ENCODE measurements at places on chromosomes 5 and 9.

GRCh38 chr9:36935768-36936497, 98.1 kb downstream of the PAX5 start:
- DNase-seq, result no peak

DNA sequence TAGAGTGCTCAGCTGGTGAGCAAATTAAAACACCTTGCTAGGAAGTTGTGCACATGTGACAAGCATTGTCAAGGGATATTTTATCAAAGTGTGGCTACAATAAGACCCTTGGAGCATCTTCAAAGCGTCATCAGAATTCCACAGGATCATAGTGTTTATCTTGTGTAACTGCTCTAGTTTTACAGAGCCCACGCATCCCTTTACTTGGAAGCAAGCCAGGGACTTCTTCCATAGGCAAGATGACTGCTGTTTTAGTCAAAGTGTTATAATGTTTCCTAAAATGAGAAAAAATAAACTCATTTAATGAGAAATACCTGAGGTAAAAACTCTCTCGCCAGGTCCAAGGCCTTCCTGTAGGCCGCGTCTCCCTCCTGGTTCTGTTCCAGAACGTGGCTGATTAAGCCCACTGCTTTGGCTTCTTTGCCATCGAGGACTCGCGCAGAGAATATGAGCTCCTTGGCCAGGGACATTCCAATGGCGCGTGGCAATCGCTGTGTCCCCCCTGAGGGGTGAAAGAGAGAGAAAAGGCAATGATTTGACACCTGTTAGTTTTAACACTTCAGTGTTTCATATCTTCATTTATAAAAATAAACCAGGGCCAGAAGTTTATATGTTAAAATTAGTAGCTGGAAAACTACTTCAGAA, 141.1 kb downstream of the AUH start:
- DNase-seq, result no peak

GRCh38 chr9:4160249-4160648, 139.6 kb downstream of the GLIS3 start:
- DNase-seq, result no peak

DNA sequence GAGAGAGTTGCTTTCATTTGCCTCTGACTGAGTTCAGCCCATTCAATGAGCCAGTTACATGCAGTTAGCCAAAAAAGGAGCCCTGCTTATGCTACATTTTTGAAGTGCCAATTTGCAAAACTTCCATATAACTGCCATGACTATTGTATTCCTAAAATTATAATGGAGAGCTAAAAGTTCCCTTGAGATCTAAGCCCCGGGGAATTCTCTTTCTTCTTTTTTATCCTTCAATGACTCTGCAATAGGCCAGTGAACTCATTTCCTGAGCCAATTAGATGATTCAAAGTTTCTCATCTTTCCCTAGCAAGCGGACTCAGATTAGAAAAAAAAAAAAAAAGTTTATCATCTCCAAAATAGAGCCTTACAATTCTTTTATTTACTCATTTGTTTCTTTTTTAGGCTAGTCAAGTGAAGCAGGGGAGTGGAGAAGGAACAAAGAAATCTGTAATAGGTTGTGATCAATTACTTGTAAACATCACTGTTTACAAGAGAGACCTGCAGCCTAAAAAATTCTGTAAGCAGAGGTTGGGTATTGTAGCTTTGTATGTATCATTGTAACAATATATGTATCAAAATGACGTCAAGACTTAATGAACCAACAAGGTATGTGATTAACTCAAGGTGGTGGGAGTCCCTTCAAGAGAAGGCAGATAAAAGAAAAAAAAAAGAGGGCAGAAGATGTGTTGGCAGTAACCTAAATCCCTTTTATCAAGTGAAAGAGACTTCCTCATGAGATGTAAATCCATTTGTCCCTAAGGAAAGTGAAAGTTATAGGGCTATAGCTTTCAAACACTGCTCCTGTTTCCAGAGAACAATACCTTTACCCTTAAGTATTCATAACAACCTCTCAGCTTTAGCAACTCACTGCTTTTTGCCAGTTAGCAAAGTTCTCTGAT, 48.7 kb upstream of the HOMER1 start:
- no peak for DNase-seq

- DNase-seq, result no peak
Observed at GRCh38 chr5:143116814-143117213, 286.7 kb downstream of the NR3C1 start.

- DNase-seq, result no peak
Observed at GRCh38 chr9:109277451-109277850, 43.4 kb downstream of the EPB41L4B start.

GRCh38 chr9:3415906-3416305, 109.9 kb downstream of the RFX3 start:
- no peak for DNase-seq

- no peak for DNase-seq
Observed at GRCh38 chr5:66553368-66553912, 42.8 kb upstream of the MAST4 start.

- DNase-seq, result no peak
Observed at GRCh38 chr5:144390133-144390532, 219.5 kb downstream of the KCTD16 start.

- no peak for DNase-seq
Observed at GRCh38 chr5:168339109-168339771, 47.8 kb downstream of the WWC1 start.

DNA sequence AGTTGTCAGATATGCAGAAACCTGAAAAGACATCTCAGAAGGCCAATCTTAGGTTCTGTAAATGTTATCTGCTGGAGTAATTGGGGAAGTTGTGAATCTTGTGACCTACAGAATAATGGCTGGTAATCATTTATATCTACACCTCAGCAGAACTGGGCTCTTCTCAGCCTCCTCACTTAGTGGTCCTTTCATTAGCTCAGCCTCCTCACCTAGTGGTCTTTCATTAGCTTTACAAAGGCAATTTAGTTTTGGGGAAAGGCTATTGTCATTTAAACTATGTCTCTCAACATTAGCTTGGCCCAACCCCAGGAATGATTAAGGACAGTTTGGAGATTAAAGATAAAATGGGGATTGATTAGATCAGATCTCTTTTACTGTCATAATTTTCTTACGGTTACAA, 284.2 kb upstream of the SGCD start:
- no peak for DNase-seq

GRCh38 chr5:100855295-100855694, 47.8 kb downstream of the ST8SIA4 start:
- no peak for DNase-seq

- DNase-seq, result no peak
Observed at GRCh38 chr9:91756510-91756780, 193.6 kb downstream of the ROR2 start.

- DNase-seq, result no peak
Observed at GRCh38 chr9:23526806-23527205, 299.2 kb downstream of the ELAVL2 start.

DNA sequence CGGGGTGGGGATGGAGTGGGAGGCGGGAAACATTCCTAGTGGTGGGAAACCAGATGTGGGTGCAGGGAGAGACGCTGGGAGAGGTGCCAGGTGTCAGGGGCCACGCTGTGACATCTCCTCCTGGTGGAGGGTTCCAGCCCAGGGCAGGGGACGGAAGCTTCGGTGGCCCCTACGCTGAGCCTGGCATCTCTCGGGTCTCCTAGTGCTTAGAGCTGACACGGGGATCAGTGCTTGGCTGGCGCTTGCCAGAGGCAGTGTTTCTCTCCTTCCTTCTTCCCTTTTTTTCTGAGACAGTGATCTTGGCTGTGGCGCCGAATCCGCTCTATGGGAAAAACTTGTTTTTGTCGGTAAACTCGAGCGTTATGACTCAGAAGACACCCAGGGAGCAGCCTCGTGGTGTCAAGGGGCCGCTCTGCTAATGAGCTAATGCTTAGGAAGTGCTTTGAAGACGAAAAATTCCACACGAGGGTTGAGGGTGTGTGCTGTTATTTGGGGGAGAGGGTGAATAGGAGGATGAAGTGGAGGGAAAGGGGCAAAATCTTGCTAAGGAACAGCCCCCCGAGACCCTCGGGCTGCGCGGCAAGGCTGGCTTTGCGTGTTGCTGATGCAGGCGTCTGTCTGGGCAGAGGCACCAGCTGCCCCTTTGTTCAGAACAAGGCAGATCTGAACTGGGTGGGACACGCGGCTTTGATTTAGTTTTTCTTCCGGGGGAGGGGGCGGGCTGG, 20.4 kb upstream of the IER5L start:
- DNase-seq, result no peak

- no peak for DNase-seq
Observed at GRCh38 chr5:43152946-43153345, 32.2 kb downstream of the ZNF131 start.

DNA sequence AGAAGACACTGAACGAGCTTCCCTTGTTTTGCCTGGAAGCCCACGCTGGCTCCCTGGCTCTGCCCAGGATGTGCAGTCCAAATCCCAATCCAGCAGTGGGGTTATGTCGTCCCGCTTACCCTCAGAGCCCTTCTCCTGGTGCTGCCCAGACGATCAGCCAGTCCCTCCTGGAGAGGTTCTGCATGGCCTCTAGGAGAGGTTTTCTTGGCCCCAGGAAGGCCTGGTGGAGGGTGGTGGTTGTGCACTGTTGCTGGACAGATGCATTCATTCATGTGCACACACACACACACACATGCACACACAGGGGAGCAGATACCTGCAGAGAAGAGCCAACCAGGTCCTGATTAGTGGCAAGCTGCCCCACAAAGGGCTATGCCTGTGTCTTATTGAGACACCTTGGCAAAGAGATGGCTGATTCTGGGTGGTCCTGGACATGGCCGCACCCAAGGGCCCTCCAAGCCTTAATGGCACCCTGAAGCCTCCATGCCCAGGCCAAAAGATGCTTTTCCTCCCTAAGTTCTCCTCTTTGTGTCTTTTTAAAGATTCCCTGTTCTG, 10.5 kb upstream of the OLFM1 start:
- no peak for DNase-seq

GRCh38 chr9:107863396-107863795, 373.8 kb upstream of the KLF4 start:
- no peak for DNase-seq

GRCh38 chr9:12162181-12162815, 530.9 kb upstream of the TYRP1 start:
- DNase-seq, result no peak

DNA sequence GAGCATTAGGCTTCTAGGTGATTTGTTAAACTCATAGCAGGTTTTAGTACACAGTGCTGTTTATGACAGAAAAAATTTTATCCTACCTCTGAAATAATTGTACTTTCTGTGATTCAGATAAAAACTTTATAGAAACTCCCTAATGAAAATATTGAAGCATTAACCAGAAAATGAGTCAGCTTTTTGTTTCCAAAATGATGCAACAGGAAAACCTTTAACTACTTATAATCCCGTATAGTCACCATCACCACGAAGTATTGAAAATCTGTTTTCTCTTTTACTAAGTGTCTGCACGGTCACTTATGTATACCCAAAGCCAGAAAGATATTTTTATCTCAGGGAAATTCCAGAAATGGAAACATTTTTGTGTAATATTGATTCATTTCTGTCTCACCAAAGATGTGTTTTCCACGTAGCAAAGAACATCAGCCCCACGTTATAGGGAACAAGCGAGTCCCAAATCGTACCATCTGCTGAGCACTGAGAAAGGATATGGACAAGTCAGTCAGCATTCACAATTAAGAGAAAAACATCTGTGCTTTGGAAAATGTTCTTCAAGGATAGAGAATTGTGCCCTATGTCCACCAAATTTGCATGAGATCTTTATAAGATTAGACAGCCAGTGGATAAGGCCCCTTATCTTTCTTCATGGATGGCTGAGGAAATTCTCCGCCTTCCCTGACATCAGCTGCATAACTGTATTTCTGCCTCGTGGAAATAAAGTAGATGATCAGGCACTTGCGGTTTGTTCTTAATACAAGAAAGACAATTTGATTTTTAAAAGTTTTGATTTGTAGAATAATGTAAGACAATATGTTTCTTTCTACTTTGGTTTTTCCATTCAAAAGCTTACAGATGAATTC, 41.9 kb downstream of the TNFAIP8 start:
- no peak for DNase-seq

GRCh38 chr5:151200913-151201595, 22.8 kb downstream of the CCDC69 start:
- DNase-seq, result no peak

DNA sequence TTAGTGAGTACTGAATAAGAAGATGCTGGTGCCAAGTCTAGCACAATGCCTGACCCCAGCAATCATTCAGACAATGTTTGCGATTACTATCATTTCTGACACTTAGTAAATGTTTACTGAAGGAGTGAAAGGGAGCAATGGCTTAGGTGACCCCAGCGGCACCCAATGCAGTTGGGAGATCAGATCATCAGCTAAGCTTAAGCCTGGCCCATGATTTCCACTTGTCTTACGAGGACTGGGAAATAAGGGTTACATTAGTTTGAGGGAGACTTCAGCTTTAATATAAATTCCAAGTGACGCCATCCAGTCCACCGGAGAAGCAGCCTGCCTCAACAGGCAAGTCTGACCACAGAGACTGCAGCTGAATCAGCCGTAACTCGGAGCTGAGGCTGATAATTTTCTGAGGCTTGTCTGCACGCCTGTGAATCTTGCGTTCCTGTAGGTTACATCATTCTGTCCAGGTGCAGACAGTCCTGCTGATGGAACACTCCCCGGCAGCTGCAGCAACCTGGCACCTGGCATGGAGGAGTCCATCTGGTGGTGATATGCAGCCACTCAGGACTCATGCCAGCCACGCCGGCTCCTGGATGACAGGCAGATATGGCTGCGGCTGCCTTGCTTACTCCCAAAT, 34.9 kb upstream of the FGF1 start:
- no peak for DNase-seq

DNA sequence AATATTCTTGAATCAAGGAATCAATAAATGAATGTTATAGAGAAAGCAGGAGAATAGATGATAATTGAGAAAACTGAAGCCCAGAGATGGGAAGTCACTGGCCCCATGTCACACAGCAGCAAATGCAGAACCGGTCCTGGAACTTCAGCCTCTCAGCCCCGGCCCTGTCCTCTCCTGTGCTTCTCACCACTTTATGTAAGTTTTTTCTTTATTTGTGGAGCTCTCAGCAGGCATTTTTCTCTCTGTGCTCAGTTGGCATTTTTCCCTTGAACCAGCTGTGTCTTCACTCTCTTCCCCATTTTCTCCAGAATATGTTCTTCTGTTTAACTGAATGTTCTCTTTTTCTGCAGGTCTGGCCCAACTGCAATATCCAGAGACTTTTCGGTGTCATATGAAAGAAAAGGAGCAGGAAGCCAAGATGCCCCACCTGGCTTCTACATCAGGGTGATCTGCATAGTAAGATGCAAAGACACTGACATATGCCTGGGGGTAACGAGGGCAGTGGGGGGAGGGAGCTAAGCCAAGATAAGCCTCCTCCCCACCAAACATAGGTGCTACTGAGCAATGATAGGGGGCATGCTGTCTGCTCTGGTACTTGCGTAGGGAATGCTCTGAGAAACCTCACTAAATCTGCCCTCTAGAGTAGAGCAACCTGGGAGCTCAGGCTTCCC, 12.8 kb upstream of the LCP2 start:
- DNase-seq, result no peak

- no peak for DNase-seq
Observed at GRCh38 chr9:124303762-124304161, 46.0 kb downstream of the NEK6 start.

- no peak for DNase-seq
Observed at GRCh38 chr5:110053824-110054223, 364.1 kb downstream of the MAN2A1 start.

- no peak for DNase-seq
Observed at GRCh38 chr9:127170103-127170502, 47.7 kb upstream of the ANGPTL2 start.

GRCh38 chr5:177222269-177222668, 81.2 kb downstream of the RAB24 start:
- no peak for DNase-seq

- DNase-seq, result no peak
Observed at GRCh38 chr9:137148661-137149060, 9.7 kb downstream of the GRIN1 start.

- DNase-seq, result no peak
Observed at GRCh38 chr5:41641621-41642020, 131.2 kb upstream of the PLCXD3 start.

- no peak for DNase-seq
Observed at GRCh38 chr5:96668725-96669124, 6.5 kb downstream of the CAST start.

Data from stimulated activated CD4-positive, alpha-beta T cell treated with anti-CD3 and anti-CD28 coated beads, Interleukin-1b, Interleukin-23, amount 100 ng/mL, for 1 hour (primary cell).